Stimulated activated CD8-positive, alpha-beta memory T cell treated with anti-CD3 and anti-CD28 coated beads, Interleukin-15, amount 100 ng/mL, for 24 hours (primary cell): ENCODE measurements at places on chromosomes 13 and 19.

- no peak for DNase-seq
These were observed 276.3 kb downstream of the DACH1 start for GRCh38 chr13:71590654-71591148.

- DNase-seq: no peak
These were observed 64.6 kb downstream of the PDS5B start for GRCh38 chr13:32650705-32651311.

GRCh38 chr19:8483165-8483564 is 19.3 kb downstream of the PRAM1 start:
- no peak for DNase-seq

- DNase-seq: no peak
These were observed 3.5 kb downstream of the PNMA8B start for GRCh38 chr19:46491975-46492682.

GRCh38 chr19:1457892-1458291 is 8.0 kb downstream of the APC2 start:
- no peak for DNase-seq

- DNase-seq: no peak
These were observed 12.3 kb downstream of the HRC start for GRCh38 chr19:49142866-49143335.

DNA sequence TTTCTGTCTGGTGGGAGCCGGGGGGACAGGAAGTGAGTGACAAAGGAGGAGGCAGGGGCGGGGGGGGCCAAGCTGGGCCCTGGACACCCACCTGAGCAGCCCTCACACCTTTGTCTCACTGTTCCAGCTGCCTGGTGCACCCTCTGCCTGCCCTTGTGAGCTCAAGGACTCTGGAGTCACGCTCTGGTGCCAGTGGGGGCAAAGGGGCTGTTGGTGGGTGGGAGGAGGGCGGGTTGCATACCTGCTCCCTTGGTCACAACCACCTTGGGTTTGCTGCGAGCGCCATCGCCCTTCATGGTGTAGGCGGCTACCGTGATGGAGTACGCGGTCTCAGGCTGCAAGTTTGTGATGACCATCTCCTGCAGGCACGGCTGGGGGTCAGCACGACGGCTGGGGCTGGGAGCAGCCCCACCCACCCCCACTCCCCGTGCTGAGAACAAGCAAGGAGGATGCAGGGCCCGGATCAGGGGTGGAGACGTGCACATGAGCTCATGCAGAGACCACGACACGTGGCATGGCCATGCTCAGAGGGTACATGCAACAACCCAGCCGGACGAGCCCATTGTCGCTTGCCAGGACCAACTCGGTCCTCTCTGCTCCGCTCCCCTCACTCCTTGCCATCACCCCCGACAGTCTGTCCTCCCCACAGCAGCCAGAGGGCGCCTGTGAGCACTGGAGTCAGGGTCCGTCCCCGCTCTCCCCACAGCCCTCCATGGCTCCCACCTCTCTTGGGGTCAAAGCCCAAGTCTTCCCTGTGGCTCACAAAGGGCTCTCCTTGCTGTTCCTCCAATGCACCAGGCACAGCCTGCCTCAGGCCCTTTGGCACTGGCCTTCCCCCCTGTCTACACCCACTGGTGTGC is 114.9 kb downstream of the PTPRS start:
- DNase-seq: no peak
